ENCODE measurements at places on chromosomes 13 and 19.

- H3K27ac ChIP-seq: no peak overlapping the region
- peaks cover 7% of the 10 kb centered on the region for H3K4me1 ChIP-seq
- H3K4me3 ChIP-seq: no peak overlapping the region
- no peak for DNase-seq
- H3K36me3 ChIP-seq: peaks cover 36% of the 10 kb centered on the region
Measured at GRCh38 chr13:100528820-100529219, 59.8 kb downstream of the GGACT start.

DNA sequence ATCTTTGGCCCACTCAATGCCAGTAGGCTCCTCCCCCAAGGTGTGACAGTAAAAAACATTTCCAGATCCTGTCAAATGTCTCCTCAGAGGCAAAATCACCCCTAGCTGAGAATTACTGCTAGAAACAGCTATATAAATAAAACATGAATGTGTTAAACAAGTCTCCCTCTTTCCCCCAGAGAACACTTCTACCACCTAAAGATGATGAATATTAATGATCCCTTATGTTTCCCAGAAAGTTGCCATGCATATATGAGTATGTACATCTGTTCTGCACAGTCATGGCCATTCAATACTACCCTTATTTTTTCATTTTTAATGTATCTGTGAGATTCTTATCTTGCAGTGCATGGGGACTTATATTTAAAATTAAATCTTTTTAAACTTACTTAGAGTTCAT, 230.0 kb downstream of the SHISA2 start:
- H3K36me3 ChIP-seq: no peaks in the 10 kb centered on the region
- no peak overlapping the region for H3K27ac ChIP-seq
- no peaks in the 10 kb centered on the region for H3K4me1 ChIP-seq
- DNase-seq: no peak
- H3K27me3 ChIP-seq: no peaks in the 10 kb centered on the region
- no peak overlapping the region for H3K4me3 ChIP-seq

GRCh38 chr13:39452417-39452816, 150.6 kb downstream of the LHFPL6 start:
- H3K4me1 ChIP-seq: no peaks in the 10 kb centered on the region
- peak; percentile 75 for DNase-seq
- no peaks in the 10 kb centered on the region for H3K36me3 ChIP-seq
- no peak overlapping the region for H3K4me3 ChIP-seq
- no peaks in the 10 kb centered on the region for H3K27me3 ChIP-seq

DNA sequence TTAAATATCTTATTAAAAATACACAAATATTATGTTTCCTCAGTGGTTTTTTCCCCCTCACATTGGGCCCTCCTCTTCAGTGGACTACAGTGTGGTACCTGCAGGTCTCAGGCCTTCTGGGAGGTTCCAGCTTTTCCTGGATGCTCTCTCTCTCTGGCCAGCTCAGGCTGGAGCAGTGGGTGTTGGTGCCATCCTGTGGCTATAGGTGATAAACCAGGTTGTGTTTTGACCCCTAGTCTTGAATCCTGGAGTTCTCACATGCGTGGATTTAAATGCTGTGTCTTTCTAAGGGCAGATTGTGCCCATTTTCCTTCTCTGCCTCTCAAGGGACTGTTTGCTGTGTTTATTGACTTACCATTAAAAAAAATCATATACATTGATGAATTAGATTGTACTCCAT, 41.2 kb upstream of the ZNF527 start:
- H3K27me3 ChIP-seq: no peaks in the 10 kb centered on the region
- H3K4me1 ChIP-seq: peaks cover 5% of the 10 kb centered on the region
- H3K27ac ChIP-seq: no peak overlapping the region
- DNase-seq: no peak

- no peak overlapping the region for H3K27ac ChIP-seq
- peaks cover 4% of the 10 kb centered on the region for H3K4me1 ChIP-seq
- H3K4me3 ChIP-seq: peak overlapping the region; percentile 34
- peak; percentile 100 for DNase-seq
Measured at GRCh38 chr19:16886305-16886880, 2.4 kb upstream of the F2RL3 start.

DNA sequence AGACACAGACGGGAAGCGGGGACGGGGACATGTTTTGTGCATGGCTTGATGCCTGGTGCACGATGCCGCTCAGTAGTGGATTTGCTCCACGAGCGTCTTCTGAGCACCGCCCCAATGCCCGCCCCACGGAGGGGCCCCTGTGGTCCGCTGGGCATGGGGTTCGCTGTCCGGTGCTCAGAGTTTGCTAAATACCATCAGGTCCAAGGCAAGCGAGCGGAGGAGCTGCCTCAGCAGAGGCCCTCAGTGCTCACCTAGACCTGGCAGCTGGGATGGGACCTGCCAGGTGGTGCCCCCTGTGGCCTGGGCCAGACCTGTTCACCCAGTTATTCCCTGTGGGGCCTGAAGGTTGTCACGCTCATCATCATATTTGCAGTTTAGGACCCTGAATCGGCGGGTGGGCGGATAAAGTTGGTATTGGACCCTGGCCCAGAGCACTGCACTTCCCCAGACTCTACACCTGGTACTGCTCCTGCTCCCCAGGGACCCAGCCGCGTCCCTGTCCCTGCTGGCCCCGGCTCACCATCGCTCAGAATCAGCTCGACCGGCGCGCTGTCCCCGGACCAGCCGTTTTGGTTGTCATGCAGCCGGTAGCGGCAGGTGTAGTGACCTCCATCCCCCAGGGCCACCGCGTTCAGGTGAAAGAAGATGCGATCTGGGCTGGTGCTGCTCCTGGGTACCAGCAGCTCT, 2.3 kb downstream of the A1BG start:
- peaks cover 8% of the 10 kb centered on the region for H3K27me3 ChIP-seq
- H3K4me3 ChIP-seq: peak overlapping the region; percentile 56
- no peak for DNase-seq
- peaks cover 4% of the 10 kb centered on the region for H3K4me1 ChIP-seq
- H3K27ac ChIP-seq: no peak overlapping the region
- H3K36me3 ChIP-seq: peaks cover 50% of the 10 kb centered on the region

- no peak overlapping the region for H3K4me3 ChIP-seq
- no peak overlapping the region for H3K27ac ChIP-seq
- H3K27me3 ChIP-seq: no peaks in the 10 kb centered on the region
Measured at GRCh38 chr19:48818234-48818820, 7.5 kb upstream of the BCAT2 start.

DNA sequence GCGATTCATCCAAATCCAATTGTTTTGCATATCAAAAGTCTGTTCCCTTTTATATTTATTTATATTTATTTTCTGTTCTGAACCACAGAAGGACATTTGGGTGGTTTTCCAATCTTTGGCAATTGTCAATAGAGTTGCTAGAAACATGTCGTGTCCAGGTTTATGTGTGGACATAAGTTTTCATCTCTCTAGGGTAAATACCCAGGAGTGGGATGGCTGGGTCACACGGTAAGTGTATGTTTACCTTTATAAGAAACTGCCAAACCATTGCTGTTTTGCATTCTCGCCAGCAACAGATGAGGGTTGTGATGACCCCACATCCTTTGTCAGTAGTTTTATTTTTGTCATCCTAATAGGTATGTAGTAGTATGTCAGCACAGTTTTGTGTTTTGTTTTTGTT, 12.5 kb downstream of the AP1M1 start:
- peaks cover 59% of the 10 kb centered on the region for H3K36me3 ChIP-seq
- no peaks in the 10 kb centered on the region for H3K27me3 ChIP-seq
- no peak overlapping the region for H3K4me3 ChIP-seq
- H3K27ac ChIP-seq: no peak overlapping the region
- no peak for DNase-seq

GRCh38 chr19:33273065-33273736, 29.1 kb downstream of the CEBPA start:
- H3K4me1 ChIP-seq: peaks cover 25% of the 10 kb centered on the region
- DNase-seq: no peak
- H3K27ac ChIP-seq: no peak overlapping the region
- H3K27me3 ChIP-seq: no peaks in the 10 kb centered on the region

DNA sequence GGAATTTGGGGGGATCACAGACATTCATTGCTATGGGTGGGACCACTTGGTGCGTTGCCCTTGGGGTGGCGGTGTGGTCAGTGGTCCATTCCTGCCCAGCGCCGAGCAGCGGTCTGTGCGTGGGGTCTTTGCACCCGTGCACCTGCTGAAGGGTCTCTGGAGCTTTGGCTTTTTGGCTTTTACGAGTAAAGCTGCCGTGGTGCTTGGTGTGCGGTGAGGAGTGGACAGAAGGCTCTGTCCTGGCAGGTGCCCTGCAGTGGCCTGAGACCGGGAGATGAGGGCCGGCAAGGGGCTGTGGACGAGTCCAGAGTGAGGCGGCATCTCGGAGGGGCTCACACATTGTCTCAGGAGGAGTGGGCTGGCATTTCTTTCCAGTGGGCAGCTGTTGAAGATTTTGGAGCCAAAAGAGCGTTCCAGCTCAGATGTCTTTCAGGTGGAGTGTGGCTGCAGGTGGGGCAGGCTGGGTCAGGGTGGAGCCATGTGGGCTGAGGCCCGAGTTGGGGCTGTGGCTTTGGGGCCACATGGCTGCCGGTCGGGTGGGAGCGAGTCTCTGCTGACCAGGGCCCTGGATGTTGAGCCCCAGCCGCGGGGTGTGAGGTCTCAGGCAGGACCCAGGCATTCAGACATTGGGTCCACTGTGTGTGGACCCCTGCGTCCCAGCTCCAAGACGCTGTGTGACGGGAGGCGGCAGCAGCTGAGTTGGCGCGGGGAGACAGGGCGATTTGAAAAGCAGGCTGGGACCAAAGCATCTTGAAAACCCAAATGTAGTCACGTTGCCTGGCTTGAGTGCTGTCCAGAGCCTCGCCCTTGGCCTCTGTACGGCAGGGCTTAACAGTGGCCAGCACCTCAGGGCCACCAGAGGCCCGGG, 11.7 kb downstream of the GNA11 start:
- H3K4me3 ChIP-seq: no peak overlapping the region
- DNase-seq: no peak
- no peaks in the 10 kb centered on the region for H3K36me3 ChIP-seq
- H3K4me1 ChIP-seq: peaks cover 44% of the 10 kb centered on the region
- no peaks in the 10 kb centered on the region for H3K27me3 ChIP-seq

All from mesenchymal stem cell (in vitro differentiated cells and primary cell).